ENCODE measurements at places on chromosomes 3 and 15.

- no peak for DNase-seq
Observed at GRCh38 chr3:46824211-46824970, 38.9 kb downstream of the MYL3 start.

GRCh38 chr15:85154061-85154460 lies 172.4 kb downstream of the PDE8A start:
- peak; percentile 51 for DNase-seq

GRCh38 chr3:12352253-12352652 lies 63.4 kb downstream of the PPARG start:
- no peak for DNase-seq

DNA sequence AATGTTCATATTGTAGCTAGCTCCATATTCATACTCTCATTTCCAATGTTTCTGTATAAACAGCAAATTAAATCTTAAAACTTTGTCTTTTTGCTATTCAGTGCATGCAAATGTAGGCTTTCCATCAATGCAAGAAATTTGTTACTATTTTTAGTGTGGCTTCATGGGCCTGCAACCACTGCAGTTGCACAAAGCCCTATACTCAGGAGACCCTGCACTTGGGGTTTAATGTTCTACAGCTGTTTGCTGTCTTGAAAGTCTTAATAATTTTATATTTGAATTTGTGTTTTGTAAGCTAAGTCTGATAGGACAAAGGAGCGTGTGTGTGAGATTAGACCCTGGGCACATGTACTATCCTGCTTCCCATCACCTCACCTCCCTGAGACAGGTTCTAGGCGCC lies 9.6 kb downstream of the PYDC2 start:
- DNase-seq = no peak

DNA sequence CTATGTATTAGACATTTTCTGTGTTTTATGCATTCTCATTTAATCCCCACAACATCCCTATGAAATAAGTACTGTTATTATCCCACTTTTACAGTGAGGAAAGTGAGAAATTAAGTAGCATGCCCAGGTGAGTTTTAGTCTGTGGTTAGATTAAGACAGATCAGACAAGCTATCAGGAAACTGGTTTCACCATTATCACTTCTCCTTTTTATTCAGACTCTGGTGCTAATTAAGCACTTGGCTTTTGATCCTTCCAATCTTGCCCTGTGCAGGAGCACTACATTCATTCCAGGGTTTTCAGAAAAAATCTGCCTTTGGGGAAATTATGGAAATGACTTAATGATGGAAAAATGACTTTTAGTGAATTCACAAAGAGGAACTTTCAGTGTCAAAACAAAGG lies 115.2 kb downstream of the TMEM108 start:
- DNase-seq = no peak

DNA sequence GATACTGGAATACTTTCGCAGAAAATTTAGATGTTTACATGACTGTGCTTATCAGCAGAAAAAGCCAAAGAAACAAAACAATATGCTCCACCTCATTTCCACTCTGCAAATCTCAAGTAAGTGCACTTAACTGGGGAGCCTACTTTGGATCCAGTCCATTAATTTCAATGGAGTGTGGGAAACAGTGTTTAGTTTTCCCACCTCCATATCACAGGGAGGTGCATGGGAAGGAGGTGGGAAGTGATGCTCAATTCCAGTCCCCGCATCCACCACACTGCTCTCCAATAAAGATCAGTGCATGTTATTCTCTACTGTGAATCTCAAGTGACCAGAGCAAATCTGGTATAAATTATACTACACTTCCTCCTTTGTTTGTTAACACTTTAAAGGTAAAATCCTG lies 2.9 kb downstream of the NEDD4 start:
- DNase-seq = no peak

DNA sequence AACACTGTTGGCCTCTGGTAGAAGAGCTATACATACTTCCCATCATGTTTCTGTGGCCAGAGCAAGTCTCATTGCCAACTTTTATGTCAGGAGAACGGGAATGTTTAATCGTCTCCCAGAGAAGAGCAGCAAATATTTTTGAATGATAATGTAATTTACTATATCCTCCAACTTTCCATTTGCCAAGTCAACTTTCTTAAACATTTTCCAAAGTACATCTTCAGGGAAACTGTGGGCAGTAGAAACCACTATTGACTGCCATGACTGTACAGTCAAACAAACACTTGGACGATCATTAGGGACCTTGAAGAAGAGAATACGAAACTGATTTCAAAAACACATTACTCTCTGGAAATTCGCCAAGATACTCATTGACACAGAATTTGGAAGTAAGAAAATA lies 201.5 kb downstream of the GABRB3 start:
- no peak for DNase-seq

DNA sequence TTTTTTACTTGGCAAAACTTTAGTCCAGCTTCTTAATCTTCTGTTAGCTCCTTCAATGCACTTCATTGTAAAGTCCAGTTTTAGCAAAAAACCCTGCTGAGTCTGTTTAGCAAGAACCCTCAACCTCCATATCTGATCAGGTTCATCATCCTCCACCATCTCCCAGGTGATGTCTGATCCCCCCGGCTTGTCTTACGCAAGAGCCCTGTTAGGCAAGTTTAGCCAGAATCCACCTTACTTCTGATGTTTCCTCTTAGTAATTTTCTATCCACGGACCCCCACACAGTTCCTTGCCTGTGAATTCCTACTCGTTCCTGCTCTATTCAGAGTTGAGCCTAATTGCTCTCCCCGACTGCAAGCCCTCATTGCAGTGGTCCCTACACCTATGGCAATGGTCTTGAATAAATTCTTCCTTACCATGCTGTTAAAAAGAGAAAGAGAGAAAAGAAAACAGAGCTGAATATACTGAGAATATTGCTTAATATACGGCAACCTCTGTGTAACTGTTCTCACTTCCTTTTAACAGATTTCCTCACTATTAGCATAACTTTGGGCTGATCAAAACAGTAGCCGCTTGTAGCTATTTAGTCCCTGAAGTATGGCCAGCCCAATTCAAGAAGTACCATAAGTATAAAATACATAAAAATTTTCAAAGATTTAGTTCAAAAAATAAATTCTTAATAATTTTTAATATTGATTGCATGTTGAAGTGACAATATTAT lies 78.7 kb upstream of the MME start:
- DNase-seq = no peak

GRCh38 chr3:119333773-119334509 lies 39.8 kb downstream of the ARHGAP31 start:
- DNase-seq = no peak

- DNase-seq = no peak
Observed at GRCh38 chr15:68025835-68026424, 28.2 kb upstream of the PIAS1 start.

- no peak for DNase-seq
Observed at GRCh38 chr15:47787875-47788274, 70.6 kb downstream of the SEMA6D start.

DNA sequence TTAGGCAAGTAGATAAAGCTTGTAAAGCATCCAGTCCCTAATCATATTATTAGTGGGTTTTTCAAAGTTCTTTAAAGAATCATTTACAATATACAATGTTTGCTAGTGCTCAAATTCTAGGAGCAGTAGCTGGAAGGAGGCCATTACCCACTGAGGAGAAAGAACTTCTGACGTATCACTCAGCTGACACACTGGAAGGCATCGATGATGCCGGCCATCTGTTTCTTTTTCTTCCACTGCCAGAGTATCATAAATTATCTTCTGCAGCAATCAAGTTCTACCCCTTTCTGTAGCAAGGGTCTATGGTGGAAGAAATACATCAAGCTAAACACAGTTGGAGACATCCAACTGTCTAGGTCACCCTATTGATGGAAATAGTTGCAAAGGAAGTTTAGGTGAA lies 243.2 kb upstream of the LRRN1 start:
- no peak for DNase-seq

DNA sequence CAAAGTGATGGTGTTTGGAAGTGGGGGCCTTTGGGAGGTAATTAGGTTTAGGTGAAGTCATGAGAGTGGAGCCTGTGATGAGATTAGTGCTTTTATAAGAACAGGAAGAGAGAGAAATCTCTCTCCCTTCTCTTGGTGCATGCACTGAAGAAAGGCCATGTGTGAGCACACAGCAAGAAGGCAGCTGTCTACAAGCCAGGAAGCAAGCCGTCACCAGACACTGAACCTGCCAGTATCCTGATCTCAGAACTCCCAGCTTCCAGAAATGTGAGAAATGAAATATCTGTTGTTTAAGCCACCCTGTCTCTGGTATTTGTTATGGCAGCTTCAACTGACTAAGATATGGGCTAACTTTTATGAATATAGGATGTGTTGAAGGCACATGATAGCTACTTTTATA lies 72.6 kb downstream of the REC114 start:
- DNase-seq = no peak

- DNase-seq = no peak
Observed at GRCh38 chr3:53731934-53732624, 114.1 kb downstream of the CHDH start.

DNA sequence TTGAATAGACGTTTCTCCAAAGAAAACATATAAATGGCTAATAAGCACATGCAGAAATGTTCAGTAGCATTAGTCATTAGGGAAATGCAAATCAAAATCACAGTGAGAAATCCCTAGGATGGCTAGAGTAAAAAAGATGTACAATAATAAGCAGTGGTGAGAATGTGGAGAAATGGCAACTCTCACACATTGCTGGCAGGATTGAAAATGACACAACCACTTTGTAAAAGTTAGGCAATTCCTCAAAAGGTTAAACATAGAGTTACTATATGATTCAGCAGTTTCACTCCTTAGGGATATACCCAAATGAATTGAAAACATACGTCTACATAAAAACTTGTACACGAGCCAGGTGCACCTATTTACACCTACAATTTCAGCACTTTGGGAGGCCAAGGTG lies 108.7 kb downstream of the ITPR1 start:
- DNase-seq = no peak

DNA sequence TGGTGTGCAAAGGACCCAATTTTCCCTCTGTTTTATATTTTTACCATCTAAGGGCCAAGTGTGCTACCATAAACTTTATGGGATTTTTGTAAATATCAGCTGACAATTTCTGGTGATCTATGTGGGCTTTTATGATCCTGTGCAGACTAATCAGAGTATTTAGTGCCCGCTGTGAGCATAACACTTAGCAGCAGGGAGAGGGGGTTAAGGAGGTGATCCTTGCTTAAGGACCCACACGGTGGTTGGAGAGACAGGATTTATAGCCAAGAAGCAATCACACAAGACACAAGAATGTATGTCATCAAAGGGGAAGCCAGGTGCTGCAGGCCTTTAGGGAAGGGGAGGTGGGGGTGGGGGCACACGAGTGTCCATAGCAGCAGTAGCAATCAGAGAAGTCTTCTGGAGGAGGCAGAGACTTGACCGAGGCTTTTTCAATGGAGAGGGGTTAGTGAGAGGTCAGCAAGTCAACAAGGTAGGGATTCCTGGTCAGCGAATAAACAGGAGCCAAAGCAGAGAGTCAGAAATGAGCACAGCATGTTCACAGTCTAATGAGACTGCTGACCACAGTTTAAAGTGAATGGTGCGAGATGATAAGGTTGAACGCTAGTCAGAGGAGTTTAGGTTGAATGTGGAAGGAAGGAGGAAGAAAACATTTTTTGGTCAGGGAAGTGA lies 4.5 kb upstream of the CACNA1D start:
- DNase-seq = peak; percentile 44

DNA sequence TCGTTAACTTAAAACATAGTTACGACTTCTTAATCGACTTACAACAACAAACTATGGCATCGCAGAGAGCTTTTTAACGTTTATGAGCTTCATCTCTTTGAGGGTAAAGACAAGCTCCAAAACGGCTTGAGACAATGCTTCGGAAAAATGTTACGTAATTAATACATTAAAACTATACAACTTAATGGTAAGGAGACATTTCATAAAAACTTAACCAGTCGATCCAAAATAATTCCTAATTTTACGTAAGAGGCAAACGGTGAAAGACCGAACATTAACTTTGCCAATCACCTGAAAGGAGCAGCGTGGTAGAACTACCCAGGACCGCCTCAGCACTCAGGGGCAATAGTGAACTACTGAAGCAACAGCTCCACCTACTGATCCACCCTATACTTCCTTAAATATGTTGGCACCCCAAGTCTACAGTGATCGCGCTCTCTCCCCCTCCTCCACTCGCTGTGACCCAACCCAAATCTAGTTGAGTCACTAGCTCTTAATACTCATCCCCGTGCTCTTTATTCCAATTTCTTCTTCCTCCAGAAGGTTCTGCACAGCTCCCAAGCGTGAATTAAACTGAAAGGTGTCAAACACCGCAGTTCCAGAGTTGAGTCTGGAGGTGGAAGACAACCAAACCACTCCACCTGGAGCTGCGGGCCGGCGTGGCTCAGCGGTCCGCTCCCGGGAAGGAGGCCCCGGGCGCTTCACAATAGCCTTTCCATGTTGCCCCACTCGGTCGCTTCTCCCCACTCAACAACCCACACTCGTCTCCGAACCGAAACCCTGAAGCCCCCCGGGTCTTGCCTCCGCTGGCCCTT lies 901 bp downstream of the NAA50 start:
- DNase-seq = peak; percentile 66

DNA sequence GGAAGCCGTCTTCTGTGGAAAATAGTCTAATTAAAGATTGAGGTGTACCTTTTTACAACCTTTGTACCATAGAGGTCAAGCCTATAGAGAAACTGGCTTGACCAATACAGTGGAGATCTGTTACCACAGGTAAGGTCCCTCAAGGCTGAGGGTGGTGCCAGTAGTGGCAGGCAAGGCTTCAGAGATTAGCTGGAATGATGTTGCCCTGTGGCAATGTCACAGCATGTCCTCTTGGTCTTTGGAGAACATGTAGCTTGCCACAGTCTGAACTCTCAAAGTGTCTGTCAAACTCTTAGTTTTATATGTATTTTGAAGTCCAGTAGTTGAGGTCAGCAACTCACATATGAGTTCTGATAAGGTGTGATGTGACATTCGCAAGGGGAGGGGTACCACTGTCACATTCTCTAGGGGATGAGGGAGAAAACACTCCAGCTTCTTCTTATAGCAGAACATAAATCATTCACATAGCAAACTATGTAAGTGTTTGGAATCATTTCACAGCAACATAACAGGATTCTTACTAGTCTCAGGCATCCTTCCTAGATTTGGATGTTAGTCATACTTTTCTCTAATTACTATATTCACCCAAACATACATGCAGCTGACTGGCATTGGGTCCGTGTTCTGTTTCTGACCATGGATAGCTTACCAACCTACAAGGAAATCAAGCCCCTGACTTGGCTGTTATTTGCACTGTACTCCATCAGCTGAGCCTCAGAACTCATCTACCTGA lies 173.6 kb downstream of the UBE2E2 start:
- no peak for DNase-seq

- DNase-seq = no peak
Observed at GRCh38 chr15:45343258-45343860, 35.0 kb downstream of the GATM start.

- DNase-seq = no peak
Observed at GRCh38 chr3:27322634-27323033, 46.5 kb downstream of the NEK10 start.

GRCh38 chr15:35182841-35183479 lies 97.9 kb upstream of the NANOGP8 start:
- DNase-seq = peak; percentile 27
